ENCODE measurements at places on chromosomes 7 and 10.

- no peak for DNase-seq
Measured at GRCh38 chr10:63258920-63259678, 126.0 kb downstream of the NRBF2 start.

DNA sequence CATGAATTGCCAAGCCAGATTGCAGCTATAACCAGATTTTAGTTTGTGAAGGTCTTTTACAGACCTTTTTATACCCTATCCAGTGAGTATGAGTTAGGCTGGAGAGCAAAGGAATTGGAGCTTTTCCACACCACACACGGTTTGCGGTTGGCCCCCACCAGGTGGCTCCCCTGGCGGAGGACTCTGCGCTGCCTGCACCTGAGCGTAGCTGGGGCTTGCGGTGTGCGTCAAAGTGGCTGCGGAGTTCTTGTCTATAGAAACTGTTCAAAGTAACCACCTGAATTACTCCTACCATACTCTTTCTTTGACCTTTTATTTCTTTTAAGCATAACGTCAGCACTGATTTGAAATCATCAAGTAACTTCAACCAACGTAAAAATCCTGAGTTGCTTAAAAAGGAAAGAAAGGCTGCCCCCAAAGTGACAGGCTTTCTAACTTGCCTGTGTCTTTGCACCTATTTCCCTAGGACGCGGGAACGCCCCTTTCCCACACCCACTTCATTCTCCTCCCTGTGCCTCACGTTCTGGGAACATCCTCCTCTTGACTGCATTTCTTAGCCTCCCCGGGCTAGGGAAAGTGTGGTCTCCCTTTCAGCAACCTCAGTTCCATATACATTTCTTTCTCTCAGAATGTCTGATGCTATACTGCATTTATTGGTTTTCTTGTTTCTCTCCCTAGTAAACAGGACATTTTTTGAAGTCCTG lies 47.6 kb upstream of the TMEM72 start:
- no peak for DNase-seq

DNA sequence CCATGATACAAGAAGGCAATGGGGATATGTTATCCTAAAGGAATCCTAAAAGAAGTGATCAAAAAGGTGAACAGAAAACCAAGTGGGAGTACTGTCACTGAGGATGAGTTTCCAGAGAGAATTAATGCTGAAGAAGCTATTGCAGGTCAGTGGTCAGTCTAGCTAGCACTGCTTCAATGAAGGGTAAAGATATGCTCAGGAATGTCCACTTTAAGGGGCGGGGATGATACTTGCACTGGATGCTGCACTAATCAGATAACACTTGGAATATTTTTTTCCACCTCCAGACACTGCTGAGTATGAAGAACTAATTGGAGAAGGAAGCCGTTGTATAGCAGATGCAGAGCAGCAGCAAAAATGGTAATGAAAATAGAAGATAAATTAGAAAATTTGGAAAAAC lies 75.3 kb downstream of the LRRC17 start:
- no peak for DNase-seq

DNA sequence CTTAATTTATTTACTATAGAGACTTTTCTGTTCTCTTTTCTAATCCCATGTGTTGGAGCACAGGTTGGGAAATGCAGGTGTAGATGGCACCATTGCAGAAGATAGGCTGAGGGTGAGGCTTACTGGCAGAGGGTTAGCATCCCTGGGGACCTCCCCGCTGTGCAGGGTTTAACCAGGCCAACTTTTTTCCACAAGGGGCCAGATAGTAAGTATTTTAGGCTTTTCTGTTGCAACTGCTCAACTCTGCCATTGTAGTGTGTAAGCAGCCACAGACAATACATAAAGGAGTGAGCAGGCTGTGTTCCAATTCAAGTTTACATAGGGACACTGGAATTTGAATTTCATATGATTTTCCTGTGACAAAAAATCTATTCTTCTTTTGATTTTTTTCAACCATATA lies 34.6 kb upstream of the AOAH start:
- DNase-seq: no peak

DNA sequence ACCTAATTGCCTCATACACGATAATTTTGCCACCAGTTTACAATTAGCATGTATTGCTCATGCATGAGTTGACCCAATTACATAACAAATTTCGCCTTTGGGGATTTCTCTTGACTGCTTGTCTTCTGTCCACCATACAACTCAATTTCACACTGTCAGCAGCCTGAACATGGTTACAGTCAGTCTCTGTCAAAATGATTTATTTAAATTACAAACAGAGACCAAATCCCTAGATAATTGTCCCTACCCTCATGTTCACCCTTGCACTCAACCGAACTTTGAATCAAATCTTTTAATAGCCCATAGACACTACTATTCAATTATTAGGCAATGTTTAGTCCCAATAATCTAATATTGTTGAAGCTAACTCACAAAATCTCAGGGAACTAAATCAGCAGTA lies 59.7 kb upstream of the NEBL start:
- DNase-seq: no peak

DNA sequence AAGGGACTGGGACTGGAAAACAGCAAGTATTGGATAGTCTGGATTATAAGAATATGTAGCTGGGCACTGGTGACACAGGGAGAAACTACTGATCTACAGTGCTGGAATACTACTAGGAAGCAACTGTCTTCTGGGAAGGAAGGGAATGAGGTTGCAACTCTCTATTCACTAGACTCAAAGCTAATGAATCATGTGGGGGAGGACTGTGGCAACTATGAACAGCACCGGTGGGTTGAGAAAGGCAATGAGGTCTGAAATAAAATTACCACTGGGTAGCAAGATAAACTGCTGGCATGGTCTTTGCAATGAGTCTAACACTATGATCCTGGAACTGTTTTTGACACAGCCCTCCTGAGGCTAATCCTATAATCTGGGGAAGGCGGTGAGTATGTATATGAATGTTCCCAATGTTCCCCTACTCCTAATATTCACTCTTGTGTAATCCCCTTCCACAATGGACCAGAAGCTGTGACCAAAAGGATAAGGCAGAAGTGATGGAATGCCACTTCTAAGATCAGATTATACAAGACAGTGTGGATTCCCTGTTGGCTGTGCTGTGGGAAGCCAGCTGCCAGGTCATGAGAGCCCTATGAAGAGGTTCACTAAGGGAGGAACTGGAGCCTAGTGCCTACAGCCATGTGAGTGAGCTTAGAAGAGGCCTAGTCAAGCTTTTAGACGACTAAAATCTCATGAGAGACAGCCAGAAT lies 101.3 kb upstream of the DNAJB12 start:
- DNase-seq: no peak

DNA sequence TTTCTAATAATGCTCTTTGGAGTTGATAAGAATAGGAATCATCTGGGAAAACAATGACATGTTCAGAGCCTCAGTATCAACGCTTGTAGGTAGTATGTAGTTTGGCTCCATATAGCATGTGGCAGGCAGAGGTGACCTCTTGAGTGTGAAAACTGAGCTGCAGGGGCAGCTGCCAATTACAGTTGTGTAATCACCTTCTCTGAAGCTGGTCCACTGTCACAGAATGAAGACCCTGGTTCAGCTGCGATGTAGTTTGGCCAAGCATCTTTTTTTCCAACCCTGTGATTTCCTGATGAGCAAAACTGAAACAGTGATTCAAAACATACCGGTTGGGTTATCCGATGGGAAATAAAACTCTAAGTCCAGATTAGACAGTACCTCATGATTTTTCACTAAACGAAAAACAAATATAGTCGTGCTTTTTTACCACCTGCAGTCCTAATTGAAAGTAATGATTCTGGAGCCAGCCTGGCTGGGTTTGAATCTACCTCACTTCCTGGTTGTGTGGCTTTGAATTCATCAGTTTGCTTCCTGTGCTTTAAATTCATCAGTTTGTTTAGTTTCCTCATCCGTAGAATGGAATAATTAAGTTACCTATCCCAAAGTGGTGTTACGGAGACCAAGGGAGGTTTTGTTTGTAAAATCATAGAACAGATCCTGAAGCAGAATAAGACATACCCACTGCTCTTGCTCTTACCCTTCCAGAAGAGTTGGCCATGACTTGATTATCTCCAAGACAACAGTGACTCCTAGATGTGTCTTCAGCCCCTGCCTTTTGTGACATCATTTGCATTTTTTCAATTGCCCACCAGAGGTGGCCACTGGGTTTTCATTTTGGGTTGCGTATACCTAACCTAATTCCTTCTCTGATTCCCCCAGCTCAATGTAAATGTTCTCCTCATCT lies 87.4 kb downstream of the CELF2 start:
- no peak for DNase-seq

DNA sequence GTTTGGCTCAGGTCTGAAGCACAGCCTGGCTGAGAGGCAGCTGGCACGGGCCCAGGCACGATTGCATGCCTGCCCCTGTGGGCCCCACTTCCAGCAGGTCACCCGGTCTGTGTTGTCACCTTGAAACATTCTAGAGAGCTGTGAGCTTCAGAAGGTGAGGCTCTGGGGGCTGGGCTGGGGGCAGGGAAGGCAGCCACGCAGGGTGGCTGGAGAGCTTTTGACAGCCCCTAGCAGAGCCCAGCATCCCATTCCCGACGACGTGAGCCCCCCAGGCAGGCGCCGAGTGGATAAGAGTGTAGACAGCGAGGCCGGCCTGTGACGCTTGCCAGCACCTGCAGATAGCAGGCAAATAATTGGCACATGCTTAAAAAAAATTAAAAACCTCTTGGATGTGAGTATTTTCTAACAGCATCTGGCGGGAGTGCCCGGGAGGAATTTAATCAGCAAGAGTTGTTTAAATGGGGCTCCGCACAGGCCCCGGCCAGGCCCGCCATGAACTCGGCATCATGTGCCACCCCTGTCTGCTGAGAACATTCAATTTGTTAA lies 212.0 kb upstream of the TBX20 start:
- DNase-seq: no peak

DNA sequence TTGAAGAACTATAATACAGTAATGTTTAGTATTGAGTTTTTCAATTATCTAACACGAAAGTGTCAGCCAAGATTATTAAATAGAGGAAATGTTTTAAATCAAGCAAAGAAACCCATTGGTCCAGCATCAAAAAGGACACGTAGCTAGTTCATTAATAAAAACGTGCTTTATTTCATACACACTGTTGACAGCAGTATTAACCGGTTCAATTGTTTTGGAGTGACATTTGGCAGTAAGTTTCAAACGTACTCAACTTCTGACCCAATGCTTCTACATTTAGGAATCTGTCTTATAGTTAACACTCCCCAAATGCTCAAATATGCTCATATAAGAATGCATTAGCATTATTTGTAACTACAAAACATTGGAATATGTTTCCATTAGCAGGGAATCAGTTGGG lies 41.3 kb downstream of the SLC16A12 start:
- no peak for DNase-seq

DNA sequence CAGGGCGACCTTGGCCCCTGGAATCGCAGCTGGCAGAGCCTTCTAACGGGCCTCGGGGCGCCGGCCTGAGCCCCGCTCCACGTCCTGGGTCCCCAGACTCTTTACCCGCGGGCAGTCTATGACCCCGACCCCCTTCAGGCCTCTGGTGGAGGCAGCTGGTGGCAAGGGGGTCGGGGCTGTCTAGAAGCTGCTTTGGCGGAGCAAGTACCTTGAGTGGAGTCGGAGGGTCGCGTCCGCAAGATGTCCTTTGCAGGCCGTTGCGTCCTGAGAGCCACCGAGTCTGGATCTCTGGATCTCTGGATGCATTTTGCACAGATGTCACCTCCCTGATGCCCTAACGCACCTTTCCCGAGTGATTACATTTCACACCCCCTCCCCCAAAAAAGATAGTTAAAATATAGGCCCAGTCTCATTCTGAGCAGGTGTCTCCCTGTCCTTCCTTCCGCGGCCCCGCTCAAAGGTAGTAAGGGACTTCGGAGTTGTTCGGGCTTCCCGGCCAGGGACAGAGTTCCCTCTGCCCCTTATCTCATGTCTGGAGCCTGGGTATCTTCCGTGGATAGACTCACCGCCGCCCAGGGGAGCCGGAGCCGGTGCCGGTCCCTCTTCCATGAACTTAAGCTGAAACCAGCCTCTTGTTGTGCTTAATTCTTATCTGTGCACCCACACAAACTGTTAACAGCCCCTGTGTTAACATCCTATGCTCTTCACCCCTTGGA lies 457 bp downstream of the ACADSB start:
- DNase-seq: no peak

- DNase-seq: no peak
Measured at GRCh38 chr10:7686351-7687171, 16.6 kb upstream of the ITIH2 start.

DNA sequence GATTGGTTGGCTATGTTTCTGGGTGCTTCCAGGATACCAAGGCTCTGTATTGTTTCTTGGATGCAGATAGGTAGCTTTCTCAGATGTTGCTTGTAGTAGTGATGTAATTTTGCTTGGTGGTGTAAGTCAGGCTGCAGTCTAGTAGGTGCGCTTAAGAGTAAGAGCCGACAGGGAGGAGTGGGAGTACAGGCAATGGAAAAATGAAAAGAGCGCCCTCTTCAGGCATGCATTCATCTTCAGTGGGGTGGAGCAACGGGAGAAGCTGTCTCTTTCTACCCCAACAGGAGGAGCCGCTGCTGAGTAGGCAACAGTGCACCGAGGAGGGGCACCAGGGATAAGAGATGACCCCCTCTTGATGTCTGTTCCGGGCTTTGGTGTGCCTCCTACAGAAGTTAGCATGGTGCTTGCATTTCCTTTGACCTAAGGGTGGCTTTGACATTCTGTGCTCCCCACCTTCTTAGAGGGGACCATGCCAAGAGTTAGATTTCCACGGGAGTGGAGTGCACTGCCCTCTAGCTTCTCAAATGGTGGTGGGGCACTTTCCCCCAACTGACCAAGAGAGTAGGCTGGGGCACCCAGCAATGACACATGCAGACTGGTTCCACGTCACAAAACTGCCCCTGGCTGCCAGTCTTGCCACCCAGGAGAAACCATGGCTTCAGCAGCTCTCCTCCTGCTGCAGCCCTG lies 56.1 kb downstream of the ZNF783 start:
- no peak for DNase-seq

- no peak for DNase-seq
Measured at GRCh38 chr7:69349291-69349690, 249.0 kb upstream of the AUTS2 start.

DNA sequence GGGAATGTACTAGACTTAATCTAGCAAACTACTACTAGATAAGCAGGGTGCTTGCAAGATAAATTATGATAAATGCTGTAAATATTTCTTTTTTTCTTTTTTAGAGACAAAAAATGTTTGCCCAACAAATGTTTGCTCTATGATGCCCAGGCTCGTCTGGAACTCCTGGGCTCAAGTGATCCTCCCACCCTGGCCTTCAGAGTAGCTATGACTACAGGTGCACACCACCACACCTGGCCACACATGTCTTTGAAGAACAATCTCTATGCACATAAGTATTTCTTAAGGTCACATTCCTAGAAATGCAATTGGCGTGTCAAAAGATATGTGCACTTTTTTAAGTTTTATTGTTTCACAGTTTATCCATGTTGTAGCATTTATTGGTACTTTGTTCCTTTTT lies 179.6 kb upstream of the FRMD4A start:
- DNase-seq: no peak

GRCh38 chr7:16067711-16068110 lies 353.6 kb downstream of the CRPPA start:
- no peak for DNase-seq
